ENCODE measurements at places on chromosomes 3 and 15.

- no peaks in the 10 kb centered on the region for H3K36me3 ChIP-seq
- H3K4me3 ChIP-seq: no peak overlapping the region
- H3K4me1 ChIP-seq: no peaks in the 10 kb centered on the region
- no peak for DNase-seq
- no peaks in the 10 kb centered on the region for H3K27me3 ChIP-seq
These were observed 14.5 kb upstream of the CTSH start for GRCh38 chr15:78959360-78959759.

GRCh38 chr3:112304611-112305010 lies 10.6 kb upstream of the SLC9C1 start:
- no peak for DNase-seq
- no peak overlapping the region for H3K4me3 ChIP-seq
- H3K36me3 ChIP-seq: no peaks in the 10 kb centered on the region

DNA sequence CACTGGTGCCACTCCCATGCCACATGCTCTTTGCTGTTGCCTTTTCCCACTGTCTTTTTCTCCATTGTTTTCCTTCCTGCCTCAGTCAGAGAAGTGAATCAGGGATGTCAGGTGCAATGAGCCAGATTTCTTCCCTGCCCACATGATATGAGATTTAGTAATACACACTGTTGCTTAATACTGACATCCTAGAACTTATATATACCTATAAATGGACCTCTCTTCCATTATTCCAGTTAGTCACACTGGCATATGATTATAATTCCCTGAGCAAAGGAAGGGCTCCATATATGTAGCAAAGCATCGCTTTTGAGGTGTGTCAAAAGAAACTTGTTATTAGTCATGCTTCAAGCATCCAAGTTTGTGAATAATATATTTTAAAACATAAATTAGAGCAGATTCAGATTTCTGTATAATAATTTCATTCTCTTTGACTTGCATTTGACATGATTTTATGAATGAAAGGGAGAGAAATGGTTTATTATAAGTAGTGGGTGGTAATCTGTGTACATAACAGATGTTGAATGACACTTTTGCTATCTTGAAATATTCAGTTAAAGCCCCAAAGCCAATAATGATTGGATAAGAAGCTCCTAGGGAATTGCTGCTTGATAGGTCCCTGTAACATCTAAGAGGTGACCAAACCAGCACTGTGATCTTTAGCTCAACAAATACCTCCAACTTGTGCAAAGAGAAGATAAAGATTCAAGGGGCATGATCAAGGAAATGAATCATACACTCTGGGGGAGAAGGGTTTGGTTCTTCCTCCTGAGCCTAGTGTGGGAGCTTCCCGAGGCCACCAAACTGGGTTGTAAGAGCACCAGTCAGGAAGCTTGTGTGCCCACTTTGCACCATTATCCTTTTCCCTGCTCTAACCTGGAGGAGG lies 48.6 kb downstream of the CHST2 start:
- H3K36me3 ChIP-seq: no peaks in the 10 kb centered on the region
- H3K4me3 ChIP-seq: no peak overlapping the region
- DNase-seq: no peak
- peaks cover 28% of the 10 kb centered on the region for H3K4me1 ChIP-seq

GRCh38 chr3:21785765-21786437 lies 34.9 kb upstream of the ZNF385D start:
- H3K36me3 ChIP-seq: no peaks in the 10 kb centered on the region
- no peak overlapping the region for H3K4me3 ChIP-seq
- H3K27ac ChIP-seq: no peak overlapping the region
- DNase-seq: no peak
- H3K4me1 ChIP-seq: no peaks in the 10 kb centered on the region

DNA sequence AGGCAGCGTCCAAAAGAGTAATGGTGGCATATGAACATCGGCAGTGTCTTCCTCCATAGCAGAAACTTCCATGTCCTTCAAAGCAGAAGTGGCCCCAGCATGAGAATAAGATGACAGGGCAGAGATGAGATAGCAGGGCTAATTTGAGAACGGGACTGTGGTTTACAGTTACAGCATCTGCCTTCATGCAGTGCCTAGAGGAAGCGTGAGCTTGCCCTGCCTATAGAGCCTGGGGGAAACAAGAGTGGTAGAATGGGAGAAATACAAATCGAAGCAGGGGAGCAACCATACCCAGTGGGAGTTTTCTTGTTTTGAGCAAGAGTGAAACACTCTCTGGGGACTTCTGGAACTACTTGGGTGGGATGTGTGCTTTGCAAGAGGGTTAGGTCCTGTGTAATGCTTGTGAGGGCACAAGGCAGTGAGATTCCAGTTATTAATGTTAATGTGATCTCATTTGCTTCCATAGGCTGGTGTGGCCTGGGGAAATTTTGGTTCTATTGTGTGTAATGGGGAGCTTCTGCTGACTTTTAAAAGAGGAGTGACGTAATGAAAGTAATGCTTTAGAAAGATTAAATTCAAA lies 616.9 kb downstream of the ZIC1 start:
- H3K27ac ChIP-seq: no peak overlapping the region
- H3K27me3 ChIP-seq: peaks cover 11% of the 10 kb centered on the region
- H3K4me3 ChIP-seq: no peak overlapping the region
- no peaks in the 10 kb centered on the region for H3K36me3 ChIP-seq

GRCh38 chr3:41173926-41174885 lies 25.1 kb upstream of the CTNNB1 start:
- H3K27ac ChIP-seq: no peak overlapping the region
- H3K4me1 ChIP-seq: no peaks in the 10 kb centered on the region
- no peaks in the 10 kb centered on the region for H3K27me3 ChIP-seq
- no peaks in the 10 kb centered on the region for H3K36me3 ChIP-seq
- DNase-seq: no peak

- no peak overlapping the region for H3K27ac ChIP-seq
- H3K27me3 ChIP-seq: no peaks in the 10 kb centered on the region
- no peaks in the 10 kb centered on the region for H3K36me3 ChIP-seq
- no peak overlapping the region for H3K4me3 ChIP-seq
- H3K4me1 ChIP-seq: no peaks in the 10 kb centered on the region
- no peak for DNase-seq
These were observed 136.7 kb upstream of the CHRM5 start for GRCh38 chr15:33831646-33832045.

DNA sequence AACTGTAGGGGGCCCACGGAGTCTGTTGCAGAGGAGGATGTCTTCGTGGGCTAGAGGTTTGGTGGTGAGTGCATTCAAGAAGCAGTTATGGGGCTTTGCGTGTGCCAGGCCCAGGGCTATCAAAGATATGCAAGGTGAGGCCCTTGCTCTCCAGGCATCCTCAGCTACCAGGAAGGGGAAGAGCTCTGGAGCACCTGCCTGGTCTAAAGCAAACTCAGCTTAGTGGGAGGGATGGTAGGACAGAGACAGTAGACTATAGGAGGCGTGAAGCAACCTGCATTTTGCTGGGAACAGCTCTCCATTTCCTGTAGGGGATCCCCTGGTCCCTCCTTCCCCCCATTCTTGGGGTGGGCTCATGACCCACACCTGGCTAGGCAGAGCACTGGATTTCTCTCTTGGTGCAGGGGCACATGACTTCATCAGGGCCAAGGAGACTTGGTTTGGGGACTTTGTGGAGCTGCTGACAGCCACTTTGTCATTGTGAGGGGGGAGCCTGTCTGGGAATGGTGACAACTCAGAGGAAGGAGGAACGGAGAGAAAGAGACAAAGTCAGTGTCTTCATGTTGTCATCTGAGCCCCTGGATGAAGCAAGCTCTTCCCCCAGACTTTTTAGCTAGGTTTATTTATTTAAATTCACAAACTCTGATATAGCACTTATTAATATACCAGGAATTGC lies 8.6 kb upstream of the EEFSEC start:
- no peak for DNase-seq
- no peaks in the 10 kb centered on the region for H3K27me3 ChIP-seq
- H3K4me1 ChIP-seq: no peaks in the 10 kb centered on the region
- no peak overlapping the region for H3K27ac ChIP-seq
- H3K36me3 ChIP-seq: no peaks in the 10 kb centered on the region
